ENCODE measurements at places on chromosomes 13 and 19.
A peak's percentile ranks its signal among the peaks of the same experiment; 100 is the strongest.

DNA sequence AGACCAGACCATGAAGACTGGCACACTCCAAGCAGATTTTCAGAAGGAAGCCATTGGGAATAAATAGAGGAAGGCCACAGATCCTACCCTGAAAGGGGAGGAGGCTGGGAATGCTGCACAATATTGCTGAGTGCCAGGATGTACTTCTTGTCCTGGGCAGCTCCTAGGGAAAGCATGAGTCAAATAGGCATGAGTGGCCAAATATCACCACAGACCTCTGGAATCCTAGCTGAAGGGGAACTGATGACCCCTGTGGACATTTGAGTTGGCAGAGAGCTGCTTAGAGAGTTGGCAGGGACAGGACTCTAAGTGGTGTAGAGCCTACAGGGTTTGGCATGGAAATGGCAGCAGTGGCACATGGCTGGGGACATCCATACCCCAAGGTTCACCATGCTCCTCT, 234.3 kb upstream of the TRPC4 start:
- no peak for DNase-seq

- no peak for DNase-seq
Measured at GRCh38 chr13:40994581-40995230, 24.4 kb downstream of the ELF1 start.

- DNase-seq, result no peak
Measured at GRCh38 chr13:44565881-44566280, 10.2 kb downstream of the TSC22D1 start.

DNA sequence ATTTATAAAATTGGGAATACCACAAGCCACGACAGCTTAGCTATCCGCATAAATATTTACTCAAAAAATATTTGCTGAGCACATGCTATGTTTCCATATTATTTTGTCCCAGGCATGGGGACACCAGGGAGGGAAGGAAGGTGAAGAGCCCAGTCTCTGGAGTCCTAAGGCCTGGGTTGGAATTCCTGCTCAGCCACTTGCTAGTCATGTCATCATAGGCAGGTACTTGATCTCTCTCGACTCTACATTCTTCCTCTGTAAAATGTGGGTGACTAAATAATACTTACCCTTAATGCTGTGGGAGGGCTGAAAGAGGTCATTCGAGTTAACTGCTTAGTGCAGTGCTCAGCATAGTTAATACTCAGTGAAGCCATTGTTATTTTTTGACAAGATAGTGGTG, 4.3 kb upstream of the RNASEH2B start:
- DNase-seq, result no peak

- DNase-seq, result peak; percentile 60
Measured at GRCh38 chr19:17841810-17842662, 5.7 kb downstream of the JAK3 start.

DNA sequence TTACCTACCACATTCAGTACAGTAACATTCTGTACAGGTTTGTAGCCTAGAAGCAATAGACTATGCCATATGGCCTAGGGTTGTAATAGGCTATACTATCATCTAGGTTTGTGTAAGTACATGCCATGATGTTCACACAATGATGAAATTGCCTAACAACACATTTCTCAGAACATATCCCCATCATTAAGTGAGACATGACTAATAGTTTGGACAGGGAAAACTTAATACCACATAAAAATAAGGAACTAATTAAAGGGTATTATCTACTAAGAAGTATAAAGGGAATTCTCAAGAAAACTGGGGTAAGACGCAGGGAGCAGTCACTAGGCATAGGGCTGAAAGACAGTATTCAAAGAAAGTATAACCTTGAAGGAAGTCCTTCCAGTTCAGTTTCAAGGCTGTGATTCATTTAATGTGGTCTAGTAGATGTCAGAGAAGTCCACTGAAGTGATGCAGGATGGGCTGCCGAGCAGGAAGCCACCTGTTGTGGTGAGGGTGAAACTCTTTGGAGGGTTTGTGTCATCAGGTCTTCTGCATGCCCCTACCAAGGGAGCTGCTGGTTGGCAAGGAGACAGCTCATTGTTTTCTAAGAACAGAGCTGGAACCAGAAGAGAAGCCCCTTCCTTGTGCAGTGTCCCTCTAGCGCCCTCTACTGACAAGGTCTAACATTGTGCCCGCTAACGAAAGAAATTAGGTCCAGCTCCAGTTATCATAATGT, 122.9 kb downstream of the OLFM4 start:
- DNase-seq, result peak; percentile 4

GRCh38 chr13:73918691-73919090, 215.5 kb downstream of the KLF12 start:
- no peak for DNase-seq

DNA sequence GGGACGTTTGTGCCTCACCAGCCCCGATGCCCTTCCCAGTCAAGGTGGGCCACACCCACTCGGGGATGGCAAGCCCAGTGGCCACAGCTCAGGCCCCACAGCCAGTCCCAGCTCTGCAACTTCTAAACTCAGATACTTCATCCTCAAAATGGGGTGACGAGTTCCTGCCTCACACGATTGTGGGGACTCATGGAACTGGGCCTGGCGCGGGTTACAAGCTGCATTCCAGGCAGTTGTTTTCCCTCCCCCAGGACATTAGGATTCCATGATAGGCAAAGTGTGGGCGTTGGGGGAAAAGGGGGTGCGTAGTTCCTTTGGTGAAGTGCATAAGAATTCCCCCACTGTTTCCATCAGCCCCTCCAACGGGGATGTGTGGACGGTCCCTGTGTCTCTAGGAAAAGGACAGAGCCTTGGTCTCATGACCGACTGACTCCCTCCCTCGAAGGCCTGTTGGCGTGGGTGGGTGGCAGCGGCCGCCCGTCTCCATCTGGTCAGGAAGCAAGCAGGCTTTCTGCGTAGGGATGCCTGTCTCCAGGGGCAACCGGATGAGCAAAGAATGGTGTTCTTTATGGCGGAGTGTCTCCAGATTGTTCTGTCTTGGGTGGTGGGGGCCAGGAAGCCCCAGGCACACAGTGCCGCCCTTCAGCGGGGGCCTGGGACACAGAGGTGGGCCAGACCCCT, 21.1 kb upstream of the NPAS1 start:
- DNase-seq, result no peak

DNA sequence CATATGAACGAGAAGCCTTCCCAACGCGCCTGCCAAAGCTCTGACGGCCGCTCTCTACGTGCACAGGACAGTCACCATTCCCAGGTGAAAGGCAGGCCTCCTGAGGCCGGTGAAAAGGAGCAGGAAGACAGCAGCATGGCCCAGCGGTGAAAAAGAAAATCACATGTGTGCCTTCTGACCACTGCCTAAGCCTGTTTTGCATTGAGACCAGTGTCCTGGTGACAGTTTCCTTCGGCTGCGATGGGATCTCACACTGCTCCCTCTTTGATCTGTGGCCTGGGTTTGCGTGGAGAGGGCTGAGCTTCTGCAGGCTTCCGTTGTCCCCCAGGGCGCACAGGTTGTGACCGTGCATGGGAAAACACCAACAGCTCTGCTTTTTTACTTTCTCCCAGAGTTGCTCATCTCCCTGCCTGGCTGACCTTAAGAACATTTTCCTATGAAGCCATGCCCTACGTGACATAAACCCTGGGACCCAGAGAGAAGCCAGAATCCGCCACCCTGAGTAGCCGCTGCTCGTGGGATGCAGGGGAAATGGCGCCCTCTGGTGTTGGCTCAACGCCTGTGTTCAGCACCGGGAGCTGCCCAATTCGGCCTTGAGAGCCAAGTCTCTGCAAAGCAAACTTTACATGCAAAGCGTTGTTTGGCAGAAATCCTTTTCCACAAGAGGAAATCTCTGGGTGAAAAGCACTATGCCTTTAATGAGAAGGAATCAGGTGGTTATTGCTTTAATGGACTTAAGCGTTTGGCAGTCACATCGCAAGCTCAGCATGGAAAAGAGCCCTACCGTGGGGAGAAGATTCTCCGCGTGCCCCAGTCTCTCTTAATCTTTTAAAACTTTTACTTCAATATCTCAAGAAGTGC, 112.2 kb upstream of the GPR12 start:
- DNase-seq, result peak; percentile 70

GRCh38 chr13:99501848-99502301, 603 bp downstream of the TM9SF2 start:
- DNase-seq, result peak; percentile 56
